ENCODE measurements at places on chromosomes 4 and X. TPM values are rescaled to one million over a fixed set of nuclear protein-coding genes. Genes with fewer than 3 reads are reported as not detected.
A peak's percentile ranks its signal among the peaks of the same experiment; 100 is the strongest.

Gene PDLIM3
- not detected for total RNA-seq

Gene SLC35A2
- 16.5 TPM for total RNA-seq

Gene NOX1
- not detected for total RNA-seq

Gene YY2
- total RNA-seq, result 1.9 TPM

Gene NDNF
- not detected for total RNA-seq

DNA sequence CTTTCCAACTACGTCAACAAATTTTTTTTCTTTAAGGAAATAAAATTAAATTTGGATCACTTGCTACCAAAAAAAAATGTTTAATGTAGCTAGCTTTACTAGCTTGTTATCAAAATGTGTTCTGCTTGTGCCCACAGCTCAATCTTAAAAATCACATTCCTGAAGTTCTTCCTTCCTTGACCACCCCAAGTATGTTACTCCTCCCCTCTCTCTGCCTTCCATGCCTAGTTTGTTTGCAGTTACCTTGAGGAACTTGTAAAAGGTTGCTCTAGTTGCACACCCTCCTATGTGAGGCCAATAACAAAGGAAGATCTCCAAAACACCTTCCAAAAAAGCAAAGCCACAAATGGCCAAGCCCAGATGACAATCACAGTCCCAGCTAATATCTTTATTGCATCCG lies 19.6 kb upstream of the TMEM184C start:
- no peaks in the 10 kb centered on the region for H3K36me3 ChIP-seq
- no peaks in the 10 kb centered on the region for H3K4me1 ChIP-seq
- DNase-seq, result no peak
- H3K27ac ChIP-seq, result no peak overlapping the region
- H3K4me3 ChIP-seq, result no peak overlapping the region
- no peaks in the 10 kb centered on the region for H3K27me3 ChIP-seq

DNA sequence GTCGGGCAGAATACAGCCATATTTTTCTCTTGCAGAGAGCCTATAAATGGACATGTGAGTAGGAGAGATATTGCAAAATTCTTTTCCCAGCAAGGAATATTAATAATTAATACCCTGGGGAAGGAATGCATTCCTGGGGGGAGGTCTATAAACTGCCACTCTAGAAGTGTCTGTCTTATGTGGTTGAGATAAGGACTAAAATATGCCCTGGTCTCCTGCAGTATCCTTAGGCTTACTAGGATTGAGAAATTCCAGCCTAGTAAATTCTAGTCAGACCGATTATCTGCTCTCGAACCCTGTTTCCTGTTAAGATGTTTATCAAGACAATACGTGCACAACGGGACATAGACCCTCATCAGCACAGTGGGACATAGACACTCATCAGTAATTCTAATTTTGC lies 872.6 kb downstream of the FSTL5 start:
- H3K4me1 ChIP-seq, result no peaks in the 10 kb centered on the region
- no peak overlapping the region for H3K4me3 ChIP-seq
- no peaks in the 10 kb centered on the region for H3K27me3 ChIP-seq
- no peaks in the 10 kb centered on the region for H3K36me3 ChIP-seq

DNA sequence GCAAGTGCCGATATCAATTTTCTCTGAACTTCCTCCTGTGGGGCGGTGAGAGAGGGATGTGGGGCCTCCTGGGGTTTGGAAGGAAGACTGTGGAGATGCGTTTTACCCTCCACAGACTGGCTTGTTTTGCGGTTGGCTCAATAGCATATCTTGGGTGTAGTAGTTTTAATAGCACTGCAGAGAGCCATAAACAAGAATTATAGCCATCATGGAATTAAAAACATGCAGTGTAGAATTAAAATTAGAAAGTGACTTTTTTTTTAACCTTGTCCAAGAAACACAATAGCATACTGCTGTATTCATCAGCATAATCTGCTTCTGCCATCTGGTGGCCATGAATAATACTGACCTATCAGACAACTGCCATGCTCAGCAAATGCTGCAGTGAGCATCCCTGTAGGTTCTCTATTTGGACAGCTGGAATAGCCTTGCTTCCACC lies 47.3 kb upstream of the SCML1 start:
- H3K27me3 ChIP-seq, result no peaks in the 10 kb centered on the region
- H3K4me1 ChIP-seq, result no peaks in the 10 kb centered on the region
- no peak overlapping the region for H3K4me3 ChIP-seq

GRCh38 chrX:53321943-53322497 lies 40.6 kb upstream of the IQSEC2 start:
- peak; percentile 1 for DNase-seq
- no peak overlapping the region for H3K27ac ChIP-seq
- no peak overlapping the region for H3K4me3 ChIP-seq
- H3K4me1 ChIP-seq, result peaks cover 21% of the 10 kb centered on the region
- H3K36me3 ChIP-seq, result no peaks in the 10 kb centered on the region

DNA sequence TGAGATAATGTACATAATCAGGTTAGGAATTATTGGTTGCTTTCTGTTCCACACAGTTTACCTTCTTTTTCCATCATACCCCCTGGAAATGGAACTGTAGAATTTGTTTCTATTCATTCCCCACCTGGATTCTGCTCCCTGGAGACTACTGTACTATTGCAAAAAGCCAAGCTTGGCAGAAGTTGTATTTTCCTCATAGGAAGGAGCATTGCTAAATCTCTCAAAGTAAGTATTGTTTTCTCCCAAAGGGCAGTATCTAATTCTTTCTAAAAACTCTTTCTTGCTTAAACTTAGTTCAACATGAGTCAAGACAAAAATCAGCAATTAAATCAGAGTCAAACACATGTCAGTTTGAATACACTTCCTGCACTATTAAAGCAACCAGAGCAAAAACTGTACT lies 136.2 kb downstream of the CDS1 start:
- H3K27me3 ChIP-seq, result no peaks in the 10 kb centered on the region
- H3K36me3 ChIP-seq, result no peaks in the 10 kb centered on the region
- H3K27ac ChIP-seq, result no peak overlapping the region
- DNase-seq, result no peak
- H3K4me3 ChIP-seq, result no peak overlapping the region
- no peaks in the 10 kb centered on the region for H3K4me1 ChIP-seq

DNA sequence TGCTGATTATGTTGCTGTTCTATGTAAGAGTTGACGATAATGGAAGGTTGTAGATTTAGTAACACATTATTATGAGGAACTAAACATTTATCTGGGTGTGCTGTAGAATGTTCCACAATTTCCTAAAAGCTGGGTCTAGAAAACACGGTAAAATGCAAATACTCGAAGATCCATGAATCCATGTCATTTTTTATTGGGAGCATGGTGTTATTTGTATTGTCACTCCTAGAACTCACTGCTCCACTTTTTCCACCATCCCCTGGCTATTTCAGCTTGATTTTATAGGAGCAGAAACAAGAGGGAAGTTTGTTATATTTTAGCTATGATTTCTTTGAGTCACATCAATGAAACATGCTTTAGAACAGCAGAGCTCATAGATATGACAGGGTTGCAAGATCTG lies 155.0 kb upstream of the ANK2 start:
- H3K4me1 ChIP-seq, result no peaks in the 10 kb centered on the region
- H3K27ac ChIP-seq, result no peak overlapping the region
- H3K36me3 ChIP-seq, result no peaks in the 10 kb centered on the region

- no peaks in the 10 kb centered on the region for H3K27me3 ChIP-seq
- H3K4me3 ChIP-seq, result no peak overlapping the region
- DNase-seq, result no peak
These were observed 50.6 kb downstream of the TBL1X start for GRCh38 chrX:9515489-9515888.

Measured in natural killer cell (primary cell).